ENCODE measurements at places on chromosomes 3 and 15.

- ATAC-seq: peak; percentile 55
These were observed 73.9 kb upstream of the MFGE8 start for GRCh38 chr15:88986949-88987590.

DNA sequence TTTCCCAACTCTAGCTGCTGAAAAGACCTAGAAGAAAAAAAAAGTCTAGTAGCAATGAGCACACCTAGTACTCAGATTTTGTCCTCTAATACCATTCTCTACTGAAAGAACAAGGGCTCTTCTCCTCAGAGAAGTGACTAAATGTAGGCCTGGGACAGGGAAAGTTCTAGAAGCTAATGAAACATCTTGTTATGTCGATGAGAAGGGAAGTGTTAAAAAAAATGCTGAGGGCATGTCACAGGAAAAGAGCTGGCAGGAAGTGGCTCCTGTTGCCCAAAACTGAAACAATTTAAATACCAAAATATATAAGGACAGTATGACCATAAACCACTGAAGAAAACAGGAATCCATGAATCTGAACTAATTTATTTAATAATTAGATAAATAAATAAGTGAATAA is 581.4 kb upstream of the TBL1XR1 start:
- ATAC-seq: no peak

- ATAC-seq: no peak
These were observed 1097.8 kb downstream of the FHIT start for GRCh38 chr3:60153221-60153999.

GRCh38 chr3:178385280-178385952 is 150.8 kb upstream of the KCNMB2 start:
- ATAC-seq: peak; percentile 52

GRCh38 chr15:68640791-68641331 is 62.1 kb downstream of the CORO2B start:
- peak; percentile 84 for ATAC-seq
